B cell (primary cell): ENCODE measurements at places on chromosomes 5 and 9.

DNA sequence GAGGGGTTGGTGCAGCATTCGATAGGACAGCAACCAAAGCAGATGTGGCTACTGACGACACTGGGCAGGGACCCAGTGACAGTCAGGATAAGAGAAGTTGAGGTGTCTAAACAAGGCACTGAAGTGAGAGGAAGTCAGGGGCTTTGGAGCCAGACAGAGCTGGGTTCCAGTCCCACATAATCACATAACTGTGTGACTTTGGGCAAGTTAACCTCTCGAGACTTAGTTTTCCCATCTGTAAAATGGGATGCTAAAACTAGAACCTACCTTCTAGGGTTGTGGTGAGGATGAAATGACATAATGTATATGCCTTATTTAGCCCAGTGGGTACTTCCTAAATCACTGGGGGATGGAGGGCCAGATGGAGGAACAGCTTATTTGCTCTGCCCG lies 3.1 kb downstream of the ANGPTL2 start:
- no peaks in the 10 kb centered on the region for H3K36me3 ChIP-seq
- no peak overlapping the region for H3K27ac ChIP-seq
- H3K4me1 ChIP-seq = peaks cover 43% of the 10 kb centered on the region
- DNase-seq = no peak
- peaks cover 14% of the 10 kb centered on the region for H3K27me3 ChIP-seq

DNA sequence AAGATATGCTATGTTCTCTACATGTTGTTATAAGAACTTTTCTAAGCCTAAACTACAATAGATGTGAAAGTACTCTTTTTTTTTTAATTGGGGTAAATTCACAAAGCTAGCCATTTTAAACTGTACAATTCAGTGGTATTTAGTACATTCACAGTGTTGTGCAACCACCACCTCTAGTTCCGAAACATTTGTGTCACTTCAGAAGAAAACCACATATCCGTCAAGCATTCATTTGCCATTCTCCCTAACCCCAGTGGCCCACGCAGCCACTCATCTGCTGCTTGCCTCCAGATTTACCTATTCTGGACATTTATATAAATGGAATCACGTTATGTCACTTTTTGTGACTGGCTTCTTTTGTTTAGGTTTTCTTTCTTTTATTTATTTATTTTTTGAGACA lies 43.1 kb downstream of the SPTAN1 start:
- no peak overlapping the region for H3K27ac ChIP-seq
- H3K4me3 ChIP-seq = no peak overlapping the region
- H3K27me3 ChIP-seq = no peaks in the 10 kb centered on the region

- H3K36me3 ChIP-seq = no peaks in the 10 kb centered on the region
- no peak overlapping the region for H3K4me3 ChIP-seq
- H3K27ac ChIP-seq = no peak overlapping the region
- H3K27me3 ChIP-seq = no peaks in the 10 kb centered on the region
- no peak for DNase-seq
Measured at GRCh38 chr5:174197929-174198328, 152.4 kb downstream of the NSG2 start.

DNA sequence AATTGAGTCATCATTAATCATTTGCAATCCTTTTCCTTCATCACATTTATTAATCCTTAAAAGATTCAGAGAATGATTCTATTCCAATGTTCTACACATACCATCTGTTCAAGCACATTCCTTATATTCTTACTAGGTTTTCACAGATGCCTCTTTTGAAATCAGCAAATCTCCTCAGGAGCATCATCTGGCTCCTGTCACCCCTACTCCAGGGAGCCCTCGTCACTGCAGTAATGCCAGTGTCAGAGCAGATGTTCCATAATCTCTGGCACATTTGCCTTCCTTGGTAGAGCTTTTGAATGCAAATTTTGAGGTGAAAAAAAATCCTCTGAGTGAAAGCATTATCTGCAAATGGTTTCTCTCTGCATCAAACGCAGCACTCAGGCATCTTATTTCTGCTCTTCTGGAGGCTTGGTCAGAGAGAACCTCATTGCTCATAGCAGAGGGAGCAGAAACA lies 7.6 kb upstream of the KCNV2 start:
- H3K4me1 ChIP-seq = no peaks in the 10 kb centered on the region
- H3K27ac ChIP-seq = no peak overlapping the region
- DNase-seq = no peak
- H3K4me3 ChIP-seq = no peak overlapping the region

GRCh38 chr5:109929376-109929775 lies 239.6 kb downstream of the MAN2A1 start:
- no peak overlapping the region for H3K27ac ChIP-seq
- no peaks in the 10 kb centered on the region for H3K4me1 ChIP-seq
- no peaks in the 10 kb centered on the region for H3K27me3 ChIP-seq
- no peak for DNase-seq
- no peak overlapping the region for H3K4me3 ChIP-seq
